ENCODE measurements at places on chromosomes 7 and 10.
A peak's percentile ranks its signal among the peaks of the same experiment; 100 is the strongest.

- no peak for DNase-seq
Measured at GRCh38 chr10:69279110-69279509, 814 bp downstream of the HK1 start.

- no peak for DNase-seq
Measured at GRCh38 chr10:26423722-26424121, 14.4 kb upstream of the APBB1IP start.

DNA sequence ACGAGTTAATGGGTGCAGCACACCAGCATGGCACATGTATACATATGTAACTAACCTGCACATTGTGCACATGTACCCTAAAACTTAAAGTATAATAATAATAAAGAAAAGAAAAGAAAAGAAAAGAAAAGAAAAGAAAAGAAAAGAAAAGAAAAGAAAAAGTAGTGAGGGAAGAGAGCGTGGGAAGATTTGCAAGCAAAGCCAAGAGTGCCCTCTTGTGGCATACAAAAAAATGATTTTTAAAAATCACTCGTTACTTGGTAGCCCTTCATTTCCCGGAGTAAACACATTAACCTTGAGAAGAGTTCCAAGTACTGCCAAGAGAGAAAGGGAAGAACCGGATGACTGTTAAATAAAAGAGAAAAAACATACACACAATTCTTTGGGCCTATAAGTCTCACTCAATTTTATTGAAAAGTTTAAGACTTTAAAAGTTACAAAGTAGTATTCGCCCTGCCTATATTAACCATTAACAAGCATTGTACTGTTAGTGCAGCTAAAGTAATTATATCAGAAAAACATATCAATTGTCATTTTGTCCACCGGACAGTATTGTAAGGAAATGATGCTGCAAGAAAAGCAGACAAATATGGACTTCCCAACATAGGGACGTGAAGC is 6.2 kb upstream of the CH25H start:
- no peak for DNase-seq

DNA sequence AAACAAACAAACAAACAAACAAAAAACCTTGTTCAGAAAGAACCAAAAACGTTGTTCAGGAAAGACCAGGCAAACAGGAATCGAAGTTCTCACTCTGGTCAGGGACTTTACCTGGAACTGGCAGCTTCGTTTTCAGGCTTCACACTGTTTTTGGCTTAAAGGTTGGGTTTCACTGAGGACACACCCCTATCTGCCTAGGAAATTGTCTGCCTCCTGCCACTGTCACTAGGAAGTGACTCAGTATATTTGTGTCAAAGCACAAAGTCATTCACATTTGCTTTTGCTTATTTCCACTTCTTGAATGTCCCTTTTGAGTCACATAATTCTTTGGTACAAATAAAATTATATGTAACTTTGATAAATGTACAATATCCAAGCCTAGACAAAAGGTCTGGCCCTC is 37.9 kb downstream of the PNLIPRP3 start:
- DNase-seq: no peak

- DNase-seq: no peak
Measured at GRCh38 chr7:38962028-38962427, 15.7 kb upstream of the POU6F2 start.

DNA sequence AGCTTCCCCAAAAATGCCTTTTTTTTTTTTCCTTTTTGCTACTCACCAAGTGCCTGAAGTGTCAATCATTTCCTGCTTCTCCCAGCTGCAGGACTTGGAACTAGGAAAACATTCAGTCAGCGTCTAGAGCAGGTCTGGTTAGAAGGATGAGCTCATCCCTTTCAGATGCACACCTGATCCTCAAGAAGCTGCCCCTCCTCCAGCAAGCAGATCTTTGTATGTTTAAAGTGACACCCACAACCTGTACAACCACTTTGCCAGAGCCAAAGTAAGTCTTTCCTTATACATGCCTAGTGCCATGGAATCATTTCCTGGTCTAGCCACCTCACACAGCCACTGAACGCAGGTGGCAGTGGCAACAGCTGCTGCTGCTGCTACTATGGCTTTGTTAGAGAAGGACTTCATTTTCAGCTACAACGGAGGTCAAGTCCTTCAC is 10.4 kb upstream of the USP54 start:
- DNase-seq: no peak

DNA sequence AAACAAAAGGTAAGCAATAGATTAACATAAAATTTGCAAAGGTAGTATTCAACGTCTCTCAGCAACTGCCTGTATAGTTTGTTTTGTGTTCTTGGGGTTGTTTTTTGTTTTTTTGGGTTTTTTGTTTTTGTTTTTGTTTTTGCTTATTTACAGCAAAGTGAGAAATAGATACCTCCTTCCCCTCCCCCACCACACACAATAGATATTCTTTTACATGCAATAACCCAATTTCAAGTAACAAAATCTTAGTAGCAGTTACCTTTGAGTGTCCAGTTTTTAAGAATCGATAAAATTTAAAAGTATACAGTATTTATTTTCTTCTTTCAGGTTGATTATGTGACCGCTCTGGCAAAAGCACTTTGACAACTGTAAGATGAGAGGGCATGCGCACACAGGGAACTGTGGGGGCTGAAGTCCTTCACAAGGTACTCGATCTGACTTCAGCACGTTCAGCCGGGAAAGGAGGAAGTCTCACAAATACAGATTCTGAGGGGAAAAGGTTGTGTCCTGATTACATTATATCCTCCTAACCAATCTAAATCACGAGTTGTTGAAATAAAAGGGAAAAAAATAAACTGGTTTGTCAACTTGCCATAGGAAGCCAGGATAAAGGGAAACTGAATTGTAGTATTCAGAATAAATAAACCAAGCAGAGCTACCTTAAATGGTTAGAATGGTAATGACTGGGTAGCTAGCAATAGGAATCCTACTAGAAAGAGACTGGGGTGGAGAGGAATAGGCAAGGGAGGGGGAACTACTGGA is 47.8 kb downstream of the CPEB3 start:
- peak; percentile 15 for DNase-seq

DNA sequence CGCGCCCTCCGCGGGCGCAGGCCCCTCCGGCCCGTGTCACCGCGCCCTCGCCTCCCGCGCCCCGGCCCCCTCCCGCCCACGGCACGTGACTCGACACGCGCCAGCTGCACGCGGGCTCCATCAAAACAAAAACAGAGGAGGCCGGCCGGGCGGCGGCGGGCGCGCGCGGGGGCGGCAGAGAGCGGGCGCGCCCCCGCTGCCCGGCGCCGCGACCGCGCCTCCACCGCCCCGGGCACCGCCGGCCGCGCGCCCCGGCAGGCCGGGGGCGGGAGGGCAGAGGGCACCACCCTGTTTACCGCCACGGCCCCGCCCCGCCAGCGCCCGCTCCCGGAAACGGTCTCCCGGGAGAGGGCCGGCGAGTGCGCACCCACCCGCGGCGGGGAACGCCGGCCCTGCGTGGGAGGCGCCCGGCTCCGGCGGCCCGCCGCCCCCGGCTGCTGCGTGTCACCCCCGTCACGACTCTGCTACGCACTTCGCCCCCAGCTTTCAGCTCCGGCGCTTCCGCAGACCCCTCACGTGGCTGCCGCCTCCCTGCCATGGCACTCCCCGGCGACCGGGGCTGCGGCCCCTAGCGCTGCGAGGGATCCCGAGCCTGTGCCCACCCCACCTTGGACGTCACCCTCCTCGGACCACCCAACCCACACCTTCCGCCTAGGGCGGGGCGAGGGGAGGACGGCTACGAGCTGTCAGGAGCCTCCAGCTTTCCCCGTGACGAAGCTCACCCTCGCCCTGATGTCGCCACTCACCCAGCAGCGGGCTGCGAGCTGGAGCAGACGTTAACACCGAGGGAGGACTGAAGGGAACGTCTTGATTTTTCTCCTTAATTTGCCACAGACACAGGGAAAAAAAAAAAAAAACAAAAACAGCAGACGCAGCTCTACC is 221.6 kb upstream of the MKLN1 start:
- DNase-seq: peak; percentile 72

GRCh38 chr7:88185650-88186049 is 34.2 kb downstream of the SRI start:
- no peak for DNase-seq

- no peak for DNase-seq
Measured at GRCh38 chr7:66355756-66356155, 150.6 kb downstream of the TPST1 start.

GRCh38 chr7:95951997-95952795 is 179.8 kb downstream of the DYNC1I1 start:
- no peak for DNase-seq

- no peak for DNase-seq
Measured at GRCh38 chr7:27171637-27172314, 2.3 kb downstream of the HOXA10 start.

- no peak for DNase-seq
Measured at GRCh38 chr7:144728551-144728950, 107.3 kb downstream of the TPK1 start.

DNA sequence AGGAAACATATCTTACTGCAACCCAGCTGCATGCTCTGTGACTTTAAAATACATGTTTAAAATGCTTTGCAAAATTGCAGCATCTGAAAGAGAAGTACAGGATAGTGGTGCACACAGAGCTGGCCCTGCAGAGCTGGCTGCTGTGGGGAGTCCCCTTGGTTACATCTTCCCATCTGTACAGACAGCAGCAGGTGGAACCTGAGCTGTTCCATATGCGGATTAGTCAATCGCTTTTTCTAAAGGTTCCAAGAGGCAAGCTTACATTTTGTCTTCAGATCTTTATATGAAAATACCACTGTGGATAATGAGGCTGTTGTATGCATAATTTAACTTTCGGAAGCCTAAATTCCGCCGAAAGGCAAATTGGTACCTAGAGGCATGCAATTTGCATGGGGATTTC is 444.1 kb downstream of the NRG3 start:
- no peak for DNase-seq

- DNase-seq: no peak
Measured at GRCh38 chr7:84908196-84908793, 278.6 kb downstream of the SEMA3D start.

DNA sequence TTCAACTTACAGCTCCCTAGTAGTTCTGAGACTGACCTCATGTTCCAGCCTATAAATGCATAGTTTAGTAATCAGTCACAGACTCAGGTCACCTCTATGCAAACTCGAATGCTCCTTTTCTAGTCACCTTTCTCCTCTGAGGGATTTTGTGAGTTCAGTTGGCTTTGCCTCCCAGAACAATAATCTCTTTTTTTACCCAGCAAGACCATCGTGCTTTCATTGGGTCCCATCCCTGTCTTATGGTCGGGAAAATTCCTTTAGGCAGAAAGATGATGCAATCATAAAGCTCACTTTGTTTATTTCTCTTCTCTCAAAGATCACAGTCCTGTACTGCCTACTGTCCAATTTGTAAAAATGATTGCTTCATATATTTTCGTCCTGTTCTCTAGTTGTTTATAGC is 38.4 kb downstream of the TWIST1 start:
- DNase-seq: no peak

DNA sequence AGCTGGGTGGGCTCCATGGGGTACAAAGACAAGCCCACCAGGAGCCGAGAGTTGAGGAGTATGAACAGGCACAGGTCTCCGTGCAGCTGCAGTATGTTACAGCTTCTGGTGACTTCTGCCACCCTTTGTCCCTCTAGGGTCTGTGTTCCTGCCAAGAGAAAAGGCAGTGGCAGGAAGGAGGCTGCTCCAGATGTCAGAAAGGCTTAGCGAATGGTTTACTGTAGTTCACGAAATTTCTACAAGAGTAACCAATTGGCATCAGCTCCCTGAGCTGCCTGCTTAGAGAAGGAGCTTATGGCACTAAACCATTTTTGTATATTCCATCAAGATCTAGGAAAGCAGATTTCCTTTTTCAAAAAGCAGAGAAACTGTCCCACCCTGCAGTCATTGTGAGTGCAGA is 48.2 kb upstream of the TMEM72 start:
- no peak for DNase-seq

GRCh38 chr10:93766918-93767317 is 9.2 kb downstream of the LGI1 start:
- no peak for DNase-seq

GRCh38 chr7:50261593-50261992 is 42.9 kb upstream of the IKZF1 start:
- no peak for DNase-seq

DNA sequence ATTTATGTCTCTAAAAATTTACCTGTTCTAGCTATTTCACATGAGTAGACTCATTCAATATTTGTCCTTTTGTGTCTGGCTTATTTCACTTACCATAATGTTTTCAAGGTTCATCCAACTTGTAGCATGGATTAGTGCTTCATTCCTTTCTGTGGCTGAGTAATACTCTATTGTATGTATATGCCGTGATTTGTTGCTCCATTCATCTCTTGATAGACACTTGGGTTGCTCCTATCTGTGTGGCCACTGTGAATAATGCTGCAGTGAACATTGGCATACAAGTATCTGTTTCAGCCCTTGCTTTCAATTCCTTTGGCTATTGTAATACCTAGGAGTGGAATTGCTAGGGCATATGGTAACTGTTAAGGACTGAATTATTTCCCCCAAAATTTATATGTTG is 86.9 kb downstream of the VWC2 start:
- no peak for DNase-seq

DNA sequence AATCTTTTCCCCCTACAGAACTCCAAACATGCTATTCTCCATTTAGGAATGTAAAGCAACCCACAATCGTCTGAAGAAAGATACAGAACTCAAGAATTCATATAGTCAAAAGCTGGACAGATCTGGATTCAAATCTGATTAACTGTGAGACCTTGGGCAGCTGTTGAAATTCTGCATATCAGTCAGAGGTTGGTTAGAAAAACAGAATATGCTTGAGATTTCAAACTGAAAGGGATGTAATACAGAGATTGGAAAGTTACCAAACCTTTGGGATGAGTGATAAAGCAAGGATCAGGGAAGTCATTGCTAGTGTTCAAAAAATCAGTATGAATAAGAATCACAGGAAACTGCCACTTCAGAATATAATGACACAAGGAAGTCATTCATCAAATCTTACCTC is 406.6 kb downstream of the HTR7 start:
- no peak for DNase-seq

DNA sequence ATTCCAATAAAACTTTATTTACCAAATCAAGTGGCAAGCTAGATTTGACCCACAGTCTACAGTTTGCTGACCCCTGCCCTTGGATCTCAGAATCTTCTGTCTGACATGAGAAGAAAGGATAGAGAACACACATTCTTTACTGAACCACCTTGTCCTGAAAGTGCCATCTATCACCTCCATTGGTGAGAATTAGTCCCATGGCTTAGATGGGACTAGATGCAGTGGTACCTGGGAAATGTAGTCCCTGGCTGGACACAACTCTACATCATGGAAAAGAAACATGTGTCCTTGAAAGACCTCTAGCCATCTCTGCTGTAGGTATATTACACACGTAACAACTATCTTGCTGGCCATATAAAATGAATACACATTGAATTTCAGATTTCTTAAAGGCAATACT is 336.2 kb downstream of the LHFPL3 start:
- no peak for DNase-seq

DNA sequence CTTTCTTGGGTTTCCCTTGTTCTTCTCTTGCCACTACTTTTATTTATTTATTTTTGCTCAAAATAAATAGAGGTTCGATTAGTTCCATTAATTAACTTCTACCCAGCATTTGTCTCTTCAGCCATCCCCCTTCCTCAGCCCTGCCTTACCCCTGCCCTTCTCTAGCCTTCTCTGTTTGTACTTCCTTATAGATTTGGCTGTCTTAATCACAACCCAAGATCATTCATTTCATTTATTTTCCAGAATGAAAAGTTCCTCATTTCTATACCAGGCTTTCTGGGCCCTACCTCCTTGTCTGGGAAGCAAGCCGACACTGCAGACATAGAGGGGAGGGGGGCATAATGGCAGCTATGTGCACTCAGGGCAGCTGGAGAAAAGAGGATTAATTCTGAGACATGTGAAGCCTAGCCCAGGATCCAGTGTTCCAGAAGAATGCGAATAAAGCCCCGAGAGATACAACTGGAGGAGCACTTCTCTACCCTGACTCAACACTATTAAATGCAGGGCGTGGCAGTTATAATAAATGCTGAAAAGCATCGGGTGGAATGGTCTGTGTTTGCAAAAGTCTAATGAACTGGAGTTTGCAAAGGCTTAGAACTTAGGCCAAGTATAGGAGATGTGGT is 6.4 kb upstream of the PDCD4 start:
- DNase-seq: no peak
